Anterior cingulate cortex (tissue), 58 donors: ENCODE measurements at places on chromosomes 3 and 15.
A peak's percentile ranks its signal among the peaks of the same experiment; 100 is the strongest.

DNA sequence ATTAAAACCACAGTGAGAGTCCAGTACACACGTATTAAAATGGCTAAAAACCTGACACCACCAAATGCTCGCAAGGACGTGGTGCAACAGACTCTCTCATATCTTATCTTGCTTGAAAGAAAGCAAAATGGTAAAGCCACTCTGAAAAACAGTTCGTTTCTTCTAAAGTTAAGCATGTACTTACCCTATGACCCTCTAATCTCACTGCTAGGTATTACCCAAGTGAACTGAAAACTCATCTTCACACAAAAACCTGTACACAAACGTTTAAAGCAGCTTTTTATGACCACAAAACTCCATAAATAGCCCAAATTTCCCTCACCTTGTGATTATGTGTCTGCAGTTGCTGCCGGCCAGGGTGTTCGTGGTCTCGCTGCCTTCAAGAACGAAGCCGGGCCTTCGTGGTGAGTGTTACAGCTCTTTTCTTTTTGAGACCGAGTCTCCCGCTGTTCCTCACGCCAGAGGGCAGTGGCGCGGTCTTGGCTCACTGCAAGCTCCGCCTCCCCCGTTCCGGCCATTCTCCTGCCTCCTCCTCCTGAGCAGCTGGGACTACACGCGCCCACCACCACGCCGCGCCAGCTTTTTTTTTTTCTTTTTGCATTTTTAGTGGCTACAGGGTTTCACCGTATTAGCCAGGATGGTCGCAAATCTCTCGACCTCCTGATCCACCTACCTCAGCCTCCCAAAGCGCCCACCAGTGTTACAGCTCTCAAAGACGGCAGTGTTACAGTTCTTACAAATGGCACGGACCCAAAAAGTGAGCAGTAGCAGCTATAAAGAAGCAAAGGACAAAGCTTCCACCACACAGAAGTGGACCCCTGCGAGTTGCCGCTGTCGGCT is 165.4 kb downstream of the TJP1 start:
- no peak for DNase-seq

GRCh38 chr3:4741404-4742307 is 237.6 kb upstream of the BHLHE40 start:
- peak; percentile 35 for DNase-seq

DNA sequence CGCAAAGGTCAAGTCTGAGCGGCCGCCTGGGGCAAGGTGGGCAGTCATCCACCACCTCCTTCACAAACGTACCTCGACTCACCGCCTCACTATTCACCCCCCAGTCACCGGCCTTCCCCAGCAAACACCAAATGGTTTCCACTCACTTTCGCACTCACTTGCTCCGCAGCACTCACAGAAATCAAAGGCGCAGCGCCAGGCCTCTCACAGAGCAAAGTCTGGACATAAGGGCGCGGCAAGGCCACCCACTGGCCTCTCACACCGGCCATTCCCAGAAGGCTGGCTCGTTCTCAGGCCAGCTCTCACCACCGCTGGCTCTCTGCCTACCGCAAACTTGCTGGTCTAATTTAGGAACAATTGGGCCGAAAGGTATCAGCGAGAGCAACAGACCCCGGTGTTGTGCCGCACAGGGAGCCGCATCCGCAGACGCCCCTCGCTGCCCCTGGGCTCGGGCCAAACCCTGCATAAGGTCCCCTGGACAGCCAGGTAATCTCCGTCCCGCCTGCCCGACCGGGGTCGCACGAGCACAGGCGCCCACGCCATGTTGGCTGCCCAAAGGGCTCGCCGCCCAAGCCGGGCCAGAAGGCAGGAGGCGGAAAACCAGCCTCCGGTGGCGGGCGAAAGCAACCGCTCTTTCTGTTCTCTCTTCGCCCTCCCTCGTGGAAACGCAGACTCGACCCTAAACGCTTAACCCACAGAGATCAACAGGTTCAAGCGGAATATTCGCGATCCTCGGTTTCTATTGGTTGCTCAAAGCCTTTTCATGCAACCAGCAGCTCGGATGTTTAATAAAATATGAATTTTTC is 2.9 kb downstream of the SHOX2 start:
- DNase-seq = no peak

- no peak for DNase-seq
Observed at GRCh38 chr3:4695846-4696245, 202.7 kb downstream of the ITPR1 start.

GRCh38 chr3:23876923-23877322 is 39.9 kb downstream of the NKIRAS1 start:
- DNase-seq = no peak

DNA sequence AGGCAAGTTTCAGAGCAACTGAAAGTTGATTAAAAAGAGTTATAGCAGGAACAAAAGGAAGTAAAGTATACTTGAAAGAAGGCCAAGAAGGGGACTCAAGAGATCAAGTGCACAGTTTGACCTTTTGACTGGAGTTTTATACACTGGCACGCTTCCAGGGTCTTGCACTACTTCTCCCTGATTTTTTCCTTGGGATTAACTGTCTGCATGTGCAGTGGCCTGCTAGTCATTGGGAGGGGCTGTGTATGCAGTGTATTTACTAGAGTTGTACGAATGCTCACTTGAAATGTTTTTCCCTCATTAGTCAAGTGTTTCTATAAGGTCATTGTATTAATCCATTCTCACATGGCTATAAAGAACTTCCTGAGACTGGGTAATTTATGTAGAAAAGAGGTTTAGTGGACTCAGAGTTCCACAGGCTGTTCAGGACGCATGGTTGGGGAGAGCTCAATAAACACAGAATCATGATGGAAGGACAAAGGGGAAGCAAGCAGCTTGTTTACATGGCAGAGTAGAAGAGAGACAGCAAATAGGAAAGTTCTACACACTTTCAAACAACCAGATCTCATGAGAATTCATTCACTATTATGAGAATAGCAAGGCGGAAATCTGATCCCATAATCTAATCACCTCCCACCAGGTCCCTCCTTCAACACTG is 571.8 kb downstream of the ZPLD1 start:
- no peak for DNase-seq

DNA sequence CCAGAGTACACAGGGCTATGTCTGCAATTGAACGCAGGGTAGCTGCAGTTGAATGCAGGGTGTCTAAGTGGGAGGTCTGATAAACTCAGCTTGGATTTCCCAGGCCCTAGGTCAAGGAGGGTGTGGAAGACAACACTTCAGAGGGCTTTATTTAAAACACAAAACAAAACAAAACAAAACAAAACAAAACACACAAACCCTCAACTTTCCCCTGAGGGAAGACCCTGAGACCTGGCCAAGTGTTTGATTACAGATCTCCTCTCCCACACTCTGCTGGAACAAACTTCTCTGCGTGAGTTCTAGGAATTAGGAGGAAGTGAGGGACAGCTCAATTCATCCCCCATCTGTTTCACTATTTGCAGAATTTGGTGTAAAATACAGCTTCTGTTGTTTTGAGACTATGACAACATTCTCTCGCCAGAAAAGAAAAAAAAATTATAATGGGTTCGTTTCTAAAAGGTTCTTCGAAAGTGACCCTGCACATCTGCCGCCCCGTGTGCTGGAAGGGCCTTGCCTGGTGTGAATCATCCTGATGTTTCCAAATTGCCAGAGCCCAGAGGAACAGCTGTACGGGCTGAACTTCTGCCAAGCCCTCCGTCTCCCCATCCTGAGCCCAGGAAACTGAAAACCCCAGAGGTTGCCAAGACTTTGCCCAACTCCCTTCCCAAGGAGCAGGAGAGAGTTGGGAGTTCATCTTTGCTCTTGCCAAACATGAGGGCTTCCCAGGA is 73.3 kb upstream of the RAD18 start:
- DNase-seq = no peak

- DNase-seq = no peak
Observed at GRCh38 chr15:34994925-34995324, 6.8 kb upstream of the ZNF770 start.
